ENCODE measurements at places on chromosomes 2 and 18.

DNA sequence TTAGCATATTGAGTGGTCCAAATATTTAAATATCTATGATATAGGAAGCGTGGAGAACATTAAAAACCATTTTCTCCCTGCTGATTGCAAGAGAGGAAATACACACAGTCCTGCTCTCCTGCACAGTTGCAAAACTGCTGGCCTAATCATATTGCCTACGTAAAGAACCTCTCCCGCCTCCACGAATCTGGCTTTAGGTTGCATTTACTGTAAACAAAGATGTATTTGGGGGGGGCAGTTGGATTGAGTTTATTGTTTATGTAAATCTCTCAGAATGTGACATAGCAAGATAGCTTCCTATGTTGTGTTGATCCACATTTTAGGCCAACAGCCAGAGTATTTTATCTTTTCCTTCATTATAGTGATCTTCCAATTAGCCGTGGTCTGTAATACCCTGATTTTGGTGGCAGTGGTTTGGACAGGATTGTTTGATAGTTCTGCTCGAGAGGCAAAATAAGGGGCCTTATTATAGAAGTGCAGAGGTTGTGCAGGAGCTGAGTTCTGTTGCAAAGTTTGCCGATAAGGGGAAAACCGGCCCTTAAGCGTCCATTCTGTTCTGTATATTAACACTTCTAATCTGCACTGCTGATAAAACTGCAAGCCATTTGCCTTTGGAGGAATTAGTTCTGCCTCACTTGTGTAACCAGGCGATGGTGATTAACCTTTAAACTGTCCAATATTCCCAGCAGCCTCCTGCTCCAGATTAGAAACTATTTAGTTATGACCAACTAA lies 101.6 kb upstream of the SIX3 start:
- no peak for DNase-seq

- DNase-seq, result no peak
Observed at GRCh38 chr2:68391869-68392268, 26.8 kb downstream of the PLEK start.

GRCh38 chr2:156323754-156324153 lies 8.8 kb downstream of the NR4A2 start:
- no peak for DNase-seq

GRCh38 chr2:27588308-27588707 lies 5.5 kb downstream of the ZNF512 start:
- no peak for DNase-seq

GRCh38 chr2:9748577-9748976 lies 94.7 kb upstream of the TAF1B start:
- no peak for DNase-seq

GRCh38 chr2:231312066-231312465 lies 83.4 kb upstream of the B3GNT7 start:
- no peak for DNase-seq

DNA sequence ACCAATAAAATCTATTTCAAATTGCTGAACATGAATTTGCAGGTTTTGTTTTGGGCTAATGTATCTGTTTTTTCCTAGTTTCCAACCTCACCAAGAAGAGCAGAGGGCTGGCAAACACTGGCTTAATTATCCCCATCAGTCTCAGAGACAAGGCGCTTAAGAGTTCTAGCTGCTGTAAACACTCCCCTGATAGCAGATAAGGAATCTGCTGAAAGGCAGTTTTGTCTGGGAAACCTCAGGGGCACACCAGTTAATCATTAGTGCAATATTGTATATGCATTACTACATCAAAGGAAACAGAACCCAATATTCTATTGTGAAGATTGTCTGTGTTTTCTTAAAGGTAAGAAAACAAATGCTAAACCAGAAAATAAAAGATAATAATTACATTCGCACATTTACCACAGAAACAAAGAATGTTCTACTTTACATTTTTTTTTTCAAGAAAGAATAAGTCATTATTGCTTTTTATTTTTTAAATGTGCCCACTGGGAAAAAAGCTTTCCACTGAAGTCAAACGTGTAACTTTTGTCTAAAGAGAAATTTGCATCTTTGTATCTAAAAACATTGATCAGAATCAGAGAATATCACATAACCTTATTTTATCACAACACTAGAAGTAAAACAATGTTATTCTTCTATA lies 179.1 kb downstream of the ERBB4 start:
- DNase-seq, result peak; percentile 44

DNA sequence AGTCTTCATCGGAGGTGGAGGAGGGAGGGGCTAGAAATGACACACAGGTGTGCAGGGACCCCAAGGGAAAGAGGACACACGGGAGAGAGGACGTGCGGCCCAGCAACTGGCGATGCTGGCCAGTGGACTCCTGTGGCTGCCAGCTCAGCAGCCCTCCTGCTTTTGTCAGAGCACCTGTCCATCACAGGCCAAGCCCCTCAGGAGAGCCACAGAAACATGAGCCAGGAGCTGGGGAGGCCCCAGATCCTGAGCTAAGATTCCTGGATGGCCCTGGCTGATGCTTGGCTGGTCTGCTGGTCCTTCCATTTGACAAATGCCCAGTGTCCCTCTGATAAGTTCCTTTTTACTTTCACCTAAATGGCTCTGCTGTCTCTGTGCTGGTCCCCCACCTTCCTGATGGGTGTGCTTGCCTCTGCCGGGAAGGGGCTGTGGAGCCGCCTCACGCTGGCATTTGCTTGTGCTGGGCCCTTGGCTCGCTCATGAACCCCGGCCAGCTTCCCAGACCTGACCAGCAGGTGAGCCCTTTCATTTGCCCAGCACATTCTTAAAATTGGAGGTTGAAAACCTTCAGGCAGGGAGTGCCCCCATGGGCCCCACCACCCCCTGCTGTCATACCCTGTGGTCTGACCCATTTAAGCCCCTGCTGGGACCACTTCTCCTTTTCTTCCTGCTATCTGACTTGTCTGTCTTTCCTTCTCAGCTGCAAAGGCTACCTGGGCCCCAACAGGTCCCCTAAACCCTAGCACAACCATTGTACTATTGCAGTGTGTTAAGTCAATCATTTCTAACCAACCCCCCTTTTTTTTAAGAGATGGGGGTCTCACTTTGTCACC lies 37.3 kb downstream of the CYP27C1 start:
- DNase-seq, result no peak

DNA sequence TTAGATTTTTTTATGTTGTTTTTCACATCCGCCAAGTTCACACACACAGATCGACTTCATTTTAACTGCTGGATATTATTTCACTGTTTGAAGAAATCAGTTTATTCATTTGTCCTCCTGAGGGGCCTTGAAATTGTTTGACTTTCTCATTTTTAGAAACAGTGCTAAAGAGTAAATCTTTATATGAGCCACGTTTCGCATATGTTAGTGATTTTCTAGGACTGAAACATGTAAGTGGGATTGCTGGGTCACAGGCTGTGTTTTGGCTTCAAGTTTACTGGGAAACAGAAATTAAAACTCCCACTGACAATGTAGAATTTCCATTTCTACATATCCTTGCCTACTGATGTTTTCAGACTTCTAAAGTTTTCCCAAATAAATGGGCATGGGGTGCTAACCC lies 363.8 kb downstream of the NCKAP5 start:
- no peak for DNase-seq

DNA sequence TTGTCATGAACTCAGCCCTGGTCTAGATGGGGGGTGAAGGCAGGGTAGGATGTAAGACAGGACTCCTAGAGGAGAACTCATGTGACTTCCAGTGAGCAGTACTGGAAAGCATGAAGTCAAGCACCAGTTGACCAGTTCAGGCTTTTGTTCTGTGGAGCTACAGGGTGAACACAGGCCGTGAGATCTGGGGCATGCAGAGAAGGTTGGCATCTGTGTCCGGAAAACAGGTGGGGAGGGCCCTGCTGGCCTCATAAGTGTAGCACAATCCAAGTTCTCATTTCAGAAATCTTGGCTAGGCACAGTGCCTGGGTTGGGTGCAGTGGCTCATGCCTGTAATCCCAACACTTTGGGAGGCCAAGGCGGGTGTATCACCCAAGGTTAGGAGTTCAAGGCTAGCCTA lies 50.9 kb upstream of the SPATS2L start:
- DNase-seq, result no peak

DNA sequence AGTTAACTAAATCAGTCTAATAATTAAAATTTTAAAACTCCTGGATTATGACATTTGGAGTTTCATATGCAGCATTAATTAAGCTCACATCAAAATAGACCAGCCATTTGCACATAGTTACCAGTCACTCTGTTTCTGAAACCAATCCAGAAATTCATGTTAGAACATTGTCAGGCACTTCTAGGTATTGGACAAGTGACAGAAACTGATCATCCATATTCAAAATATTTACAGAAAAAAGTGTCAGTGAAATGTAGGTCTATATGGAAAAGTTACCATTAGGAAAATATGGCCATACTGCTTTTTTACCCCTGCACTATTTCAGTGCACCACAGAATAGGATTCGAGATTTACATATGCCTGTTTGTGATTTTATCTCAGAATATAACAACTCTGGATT lies 33.4 kb downstream of the UPP2 start:
- DNase-seq, result no peak

DNA sequence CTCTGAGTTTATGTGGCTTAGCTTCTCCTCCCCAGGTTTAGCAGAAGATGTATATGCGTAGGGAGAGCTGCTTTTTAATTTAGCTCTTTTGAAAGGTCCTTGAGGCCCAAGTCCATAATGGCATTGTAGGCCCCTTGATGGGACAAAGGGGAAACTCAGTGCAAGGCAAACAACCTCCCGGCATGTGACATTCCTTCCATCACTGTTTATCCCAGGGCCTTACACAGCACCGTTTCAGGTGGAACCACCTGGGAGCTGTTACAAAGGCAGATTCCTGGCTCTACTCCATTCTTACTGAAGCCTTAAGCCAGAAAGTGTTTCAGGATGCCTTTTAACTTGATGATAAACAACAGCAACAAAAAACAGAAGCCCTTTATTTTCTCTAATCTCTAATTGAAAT lies 555.4 kb downstream of the SLC4A3 start:
- DNase-seq, result no peak

DNA sequence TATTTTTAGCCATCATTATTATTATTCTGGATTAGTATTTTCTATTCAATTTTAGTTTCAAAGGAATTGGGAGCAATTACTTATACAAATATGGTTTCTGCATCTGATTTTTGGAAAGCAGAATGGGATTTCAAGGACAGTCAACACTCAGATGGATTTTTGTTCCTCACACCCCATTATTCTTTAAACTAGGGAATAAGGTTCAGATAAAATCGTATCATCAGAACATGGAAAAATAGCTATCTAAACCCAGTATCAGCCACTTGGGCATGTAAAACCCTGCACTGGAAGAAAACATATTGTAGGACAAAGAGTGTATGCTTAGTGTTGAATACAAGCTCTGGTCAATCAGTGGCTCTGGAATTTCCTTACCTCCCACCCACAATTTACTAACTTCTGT lies 452.5 kb downstream of the ZNF516 start:
- no peak for DNase-seq

DNA sequence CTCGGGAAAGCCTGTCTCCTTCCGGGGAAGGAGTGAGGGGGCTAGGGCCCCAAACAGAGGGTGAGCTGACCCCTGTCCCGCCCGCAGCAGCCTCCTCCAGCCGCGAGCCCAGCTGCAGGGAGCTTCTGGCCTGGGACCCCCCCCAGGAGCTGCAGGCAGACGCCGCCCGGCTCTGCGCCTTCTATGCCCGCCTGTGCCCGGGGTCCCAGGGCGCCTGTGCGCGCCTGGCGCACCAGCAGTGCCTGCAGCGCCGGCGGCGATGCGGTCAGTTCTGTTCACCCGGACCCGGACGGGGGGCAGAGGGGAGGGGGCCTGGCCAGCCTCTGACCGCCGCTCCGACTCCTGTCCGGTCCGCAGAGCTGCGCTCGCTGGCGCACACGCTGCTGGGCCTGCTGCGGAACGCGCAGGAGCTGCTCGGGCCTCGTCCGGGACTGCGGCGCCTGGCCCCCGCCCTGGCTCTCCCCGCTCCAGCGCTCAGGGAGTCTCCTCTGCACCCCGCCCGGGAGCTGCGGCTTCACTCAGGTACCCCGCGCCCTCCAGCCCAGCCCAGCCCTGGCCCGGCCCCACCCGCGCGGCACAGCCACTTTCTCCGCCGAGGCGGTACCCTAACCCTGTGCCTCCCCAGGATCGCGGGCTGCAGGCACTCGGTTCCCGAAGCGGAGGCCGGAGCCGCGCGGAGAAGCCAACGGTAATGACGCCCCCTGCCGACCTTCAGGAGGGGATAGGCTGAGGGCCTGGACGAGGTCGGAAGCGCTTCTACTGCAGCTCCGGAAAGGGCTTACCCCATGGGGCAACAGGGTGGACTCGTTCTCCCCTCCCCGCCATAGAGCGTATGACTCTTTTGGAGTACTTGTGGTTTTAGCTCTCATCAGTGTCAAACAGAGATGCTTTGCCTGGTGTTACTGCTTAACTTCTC lies 2.0 kb upstream of the CHRND start:
- DNase-seq, result peak; percentile 14

- peak; percentile 41 for DNase-seq
Observed at GRCh38 chr2:180573951-180574350, 406.5 kb upstream of the UBE2E3 start.

DNA sequence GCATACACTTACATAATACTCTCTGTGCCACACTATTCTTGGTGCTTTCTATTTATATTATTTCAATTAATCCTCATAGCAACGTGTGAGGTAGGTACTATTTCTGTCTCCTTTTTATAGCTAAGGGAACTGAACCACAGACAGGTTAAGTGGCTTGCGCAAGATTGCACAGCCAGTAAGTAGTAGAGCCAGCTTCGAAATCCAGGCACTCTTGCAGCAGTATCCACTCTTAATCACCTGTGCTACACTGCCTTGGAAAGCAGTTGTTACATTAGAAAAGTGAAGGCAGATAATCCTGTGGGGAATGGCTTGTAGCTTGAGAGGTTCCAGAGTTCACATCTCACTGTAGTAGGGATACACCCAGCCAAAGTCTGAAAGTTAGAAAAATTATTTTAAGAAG lies 198.3 kb downstream of the LDLRAD4 start:
- DNase-seq, result peak; percentile 17

- DNase-seq, result no peak
Observed at GRCh38 chr2:151264157-151264825, 2.6 kb upstream of the RBM43 start.

GRCh38 chr2:238326801-238327365 lies 6.6 kb downstream of the TRAF3IP1 start:
- DNase-seq, result no peak

- DNase-seq, result peak; percentile 79
Observed at GRCh38 chr2:105398336-105399206, at the start of gene FHL2. Gene FHL2, minus strand, starts transcription at chr2:105399051. Its CDS starts 12,535 bp downstream, at chr2:105386516.

- DNase-seq, result no peak
Observed at GRCh38 chr2:230430957-230431910, 15.2 kb downstream of the SP100 start.

- peak; percentile 86 for DNase-seq
Observed at GRCh38 chr2:101360232-101360631, 27.1 kb downstream of the CREG2 start.

- DNase-seq, result no peak
Observed at GRCh38 chr2:48841126-48841525, 85.6 kb upstream of the LHCGR start.

- peak; percentile 1 for DNase-seq
Observed at GRCh38 chr2:81551040-81551634, 1246.6 kb upstream of the LRRTM1 start.

DNA sequence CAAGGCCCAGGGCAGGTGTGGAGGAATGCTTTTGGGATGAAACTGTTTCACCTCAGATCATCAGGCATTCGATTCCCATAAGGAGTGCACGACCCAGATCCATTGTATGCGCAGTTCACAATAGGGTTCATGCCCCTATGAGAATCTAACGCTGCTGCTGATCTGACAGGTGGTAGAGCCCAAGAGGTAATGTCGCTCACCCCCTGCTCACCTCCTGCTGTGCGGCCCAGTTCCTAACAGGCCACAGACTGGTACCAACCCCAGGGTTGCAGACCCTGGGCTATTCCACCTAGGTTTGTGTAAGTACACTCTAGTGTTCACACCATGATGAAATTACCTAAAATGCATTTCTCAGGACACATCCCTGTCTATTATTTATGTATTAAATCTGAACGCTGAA lies 72.5 kb downstream of the COPS8 start:
- no peak for DNase-seq

GRCh38 chr2:152706477-152707021 lies 10.7 kb downstream of the PRPF40A start:
- DNase-seq, result no peak

Data from amniotic epithelial cell (primary cell).